Muscle of leg (tissue), 16 donors: ENCODE measurements at places on chromosomes 1 and 21. TPM values are rescaled to one million over a fixed set of nuclear protein-coding genes. Genes with fewer than 3 reads are reported as not detected.

- H3K4me1 ChIP-seq = peaks cover 5% of the 10 kb centered on the region
- no peaks in the 10 kb centered on the region for H3K27me3 ChIP-seq
- DNase-seq = no peak
- no peaks in the 10 kb centered on the region for H3K36me3 ChIP-seq
- H3K4me3 ChIP-seq = no peak overlapping the region
Observed at GRCh38 chr1:78003070-78003746, 1.5 kb upstream of the DNAJB4 start.

- H3K4me3 ChIP-seq = no peak overlapping the region
- H3K36me3 ChIP-seq = no peaks in the 10 kb centered on the region
- no peaks in the 10 kb centered on the region for H3K27me3 ChIP-seq
- H3K4me1 ChIP-seq = peaks cover 17% of the 10 kb centered on the region
Observed at GRCh38 chr1:12155328-12155727, 11.5 kb upstream of the TNFRSF1B start.

GRCh38 chr1:97562081-97562480 is 358.8 kb downstream of the DPYD start:
- no peaks in the 10 kb centered on the region for H3K36me3 ChIP-seq
- no peak overlapping the region for H3K4me3 ChIP-seq
- H3K27ac ChIP-seq = no peak overlapping the region
- H3K27me3 ChIP-seq = no peaks in the 10 kb centered on the region
- no peaks in the 10 kb centered on the region for H3K4me1 ChIP-seq

DNA sequence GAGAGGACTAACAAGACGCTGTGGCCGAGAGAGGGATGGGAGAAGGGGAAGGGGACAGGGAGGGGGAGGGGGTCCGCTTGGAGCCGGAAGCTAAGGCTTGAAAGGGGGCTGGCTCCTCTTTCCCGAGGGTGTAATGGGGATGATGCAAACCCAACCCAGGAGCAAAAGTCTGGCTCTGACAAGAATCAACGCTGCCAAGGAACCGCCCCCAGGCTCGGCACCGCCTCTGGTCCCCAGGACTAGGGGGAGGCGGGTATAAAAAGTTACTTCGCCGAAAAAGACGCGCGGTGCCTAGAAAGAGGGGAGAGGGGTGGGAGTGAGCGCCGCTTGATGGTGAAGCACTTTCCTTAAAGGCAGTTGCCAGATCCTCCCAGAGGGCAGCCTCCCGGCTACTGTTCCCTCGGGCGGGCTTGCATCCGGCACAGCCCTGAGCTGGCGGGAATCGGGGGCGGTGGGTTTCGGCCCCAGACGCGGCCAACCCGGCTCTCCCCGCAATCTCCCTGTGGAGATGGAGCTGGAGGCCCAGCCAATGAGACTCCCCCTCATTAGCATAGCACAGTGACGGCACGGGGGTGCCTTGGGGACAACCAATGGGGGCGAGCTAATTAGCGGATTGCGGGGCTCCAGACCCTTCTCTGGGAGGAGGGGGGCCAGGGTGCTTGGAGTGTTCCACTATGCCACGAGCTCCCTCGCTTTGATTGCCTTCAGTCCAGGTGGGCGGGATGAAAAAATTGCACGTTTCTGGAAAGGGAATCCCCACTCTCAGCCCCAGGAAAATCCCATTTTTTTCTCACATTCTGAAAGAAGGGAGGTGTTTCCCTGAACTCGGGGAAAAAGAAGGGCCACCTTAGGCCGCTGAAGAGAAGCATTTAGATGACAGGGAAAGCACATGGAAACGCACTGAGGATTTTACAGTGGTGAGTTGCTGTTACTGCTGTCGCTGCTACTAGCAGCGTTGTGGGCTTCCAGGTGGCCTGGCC is at the start of gene KCNT2:
Gene KCNT2, minus strand, starts transcription at position 51 of the 980 bp plus-strand sequence. CDS start 131 bp downstream, outside the sequence.
- peak within 1 kb of the TSS; percentile 95 for H3K27ac ChIP-seq
- peaks cover 2% of the 10 kb centered on the region for H3K4me1 ChIP-seq
- peak; percentile 93 for DNase-seq
- no peaks in the 10 kb centered on the region for H3K27me3 ChIP-seq

DNA sequence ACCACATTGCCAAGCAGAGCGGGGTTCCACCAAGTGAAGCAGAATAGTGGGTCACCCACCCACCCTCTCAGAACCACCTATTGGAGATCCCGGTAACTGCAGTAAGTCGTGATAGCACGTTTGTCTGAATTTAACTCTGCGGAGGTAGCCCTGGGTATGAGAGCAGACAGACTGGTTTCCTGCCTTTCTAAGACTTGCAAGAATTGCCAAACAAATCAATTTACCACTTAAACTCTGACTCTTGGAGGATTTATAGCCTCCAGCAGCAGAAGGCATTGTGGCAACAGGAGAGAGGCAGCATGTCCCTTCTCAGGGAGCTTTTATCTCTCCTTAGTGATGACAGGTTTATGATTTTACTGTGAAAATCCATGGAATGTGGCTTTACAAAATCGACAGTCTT is 287.9 kb upstream of the FMN2 start:
- no peak overlapping the region for H3K27ac ChIP-seq
- H3K36me3 ChIP-seq = no peaks in the 10 kb centered on the region
- no peak for DNase-seq
- peaks cover 4% of the 10 kb centered on the region for H3K4me1 ChIP-seq
- H3K4me3 ChIP-seq = no peak overlapping the region

CD1E gene
- 0.18 TPM for total RNA-seq

DNA sequence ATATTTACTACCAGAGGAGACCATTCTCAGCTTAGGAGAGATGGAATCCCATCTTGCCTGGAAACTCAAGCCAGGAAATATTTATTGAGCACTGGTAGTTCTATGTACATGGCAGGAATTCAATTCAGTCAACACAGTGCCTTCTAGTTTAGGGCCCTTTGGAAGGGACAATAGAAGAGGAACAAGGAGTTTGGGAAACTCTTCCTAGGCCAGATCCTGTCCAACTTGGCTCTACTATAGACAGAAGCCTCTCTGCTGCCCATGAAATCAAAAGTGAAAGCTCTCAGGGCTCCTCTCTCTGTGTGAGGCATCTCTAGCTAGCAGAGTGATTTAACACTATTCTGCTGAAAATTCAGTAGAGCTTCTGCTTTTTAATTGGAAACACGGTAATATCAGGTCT is 244.6 kb upstream of the MAP1LC3C start:
- H3K4me3 ChIP-seq = no peak overlapping the region
- H3K4me1 ChIP-seq = no peaks in the 10 kb centered on the region
- H3K27ac ChIP-seq = no peak overlapping the region
- peak; percentile 40 for DNase-seq
- H3K36me3 ChIP-seq = no peaks in the 10 kb centered on the region

DNA sequence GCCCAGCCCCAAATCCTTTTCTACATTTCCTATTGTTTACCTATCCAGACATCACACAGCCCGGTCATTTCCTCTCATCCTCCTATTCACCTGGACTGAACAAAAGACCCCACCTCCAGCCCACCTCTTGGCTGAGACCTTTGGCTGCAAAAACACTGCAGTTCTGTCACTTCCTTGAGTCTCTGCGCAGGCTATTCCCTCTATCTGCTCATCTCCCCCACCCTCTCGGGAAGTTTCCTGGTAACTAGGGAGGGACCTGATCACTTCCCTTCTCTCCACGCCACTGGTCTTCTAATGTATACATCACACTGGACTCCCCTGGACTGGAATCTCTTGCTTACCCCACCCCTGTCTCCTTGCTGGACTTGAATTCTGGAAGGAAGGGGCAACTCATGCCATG is 5.3 kb downstream of the HTR1D start:
- no peak for DNase-seq
- peaks cover 41% of the 10 kb centered on the region for H3K27me3 ChIP-seq
- no peak overlapping the region for H3K27ac ChIP-seq
- no peaks in the 10 kb centered on the region for H3K4me1 ChIP-seq
- H3K4me3 ChIP-seq = no peak overlapping the region

DNA sequence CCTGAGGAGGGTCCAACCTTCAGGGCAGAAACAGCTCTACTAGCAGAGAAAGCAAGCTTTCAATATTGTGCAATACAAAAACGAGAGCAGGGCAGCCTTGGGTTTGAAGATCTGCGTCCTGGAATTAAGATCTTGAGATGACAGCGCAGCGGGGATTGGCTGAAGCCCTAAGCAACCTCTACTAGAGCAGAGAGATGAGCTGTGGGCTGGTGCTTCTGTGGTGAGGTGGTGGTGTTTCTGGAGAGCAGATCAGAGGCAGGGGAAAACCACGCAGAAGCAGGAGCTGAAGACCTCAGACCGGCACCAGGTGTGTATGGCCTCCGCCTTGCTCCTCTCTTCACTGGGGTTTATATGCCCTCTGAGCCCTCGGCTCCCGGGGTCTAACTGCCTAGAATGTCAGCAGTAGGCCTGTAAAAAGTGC is 12.5 kb downstream of the TRAF3IP3 start:
- H3K4me1 ChIP-seq = peaks cover 13% of the 10 kb centered on the region
- no peak overlapping the region for H3K27ac ChIP-seq
- no peak for DNase-seq
- H3K4me3 ChIP-seq = no peak overlapping the region
- H3K27me3 ChIP-seq = no peaks in the 10 kb centered on the region
- H3K36me3 ChIP-seq = no peaks in the 10 kb centered on the region

DNA sequence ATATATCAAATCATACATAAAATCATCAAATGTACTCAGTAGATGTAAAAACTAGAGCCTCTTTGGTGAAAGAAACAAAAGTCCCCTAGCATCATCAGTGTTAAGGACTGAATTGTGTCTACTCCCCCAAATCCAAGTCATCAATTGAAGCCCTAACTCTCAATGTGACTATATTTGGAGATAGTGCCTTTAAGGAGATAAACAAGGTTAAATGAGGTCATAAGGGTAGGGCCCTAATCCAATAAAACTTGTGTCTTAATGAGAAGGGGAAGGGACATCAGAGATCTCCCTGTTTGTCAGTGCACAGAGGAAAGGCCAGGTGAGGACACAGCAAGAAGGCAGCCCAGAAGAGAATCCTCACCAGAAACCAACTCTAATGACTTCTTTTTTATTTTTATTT is 33.5 kb downstream of the USP24 start:
- peaks cover 2% of the 10 kb centered on the region for H3K36me3 ChIP-seq
- H3K4me3 ChIP-seq = no peak overlapping the region
- DNase-seq = no peak
